ENCODE measurements at places on chromosomes 6 and 20.

- DNase-seq, result no peak
Measured at GRCh38 chr6:4363656-4364055, 228.3 kb upstream of the ECI2 start.

DNA sequence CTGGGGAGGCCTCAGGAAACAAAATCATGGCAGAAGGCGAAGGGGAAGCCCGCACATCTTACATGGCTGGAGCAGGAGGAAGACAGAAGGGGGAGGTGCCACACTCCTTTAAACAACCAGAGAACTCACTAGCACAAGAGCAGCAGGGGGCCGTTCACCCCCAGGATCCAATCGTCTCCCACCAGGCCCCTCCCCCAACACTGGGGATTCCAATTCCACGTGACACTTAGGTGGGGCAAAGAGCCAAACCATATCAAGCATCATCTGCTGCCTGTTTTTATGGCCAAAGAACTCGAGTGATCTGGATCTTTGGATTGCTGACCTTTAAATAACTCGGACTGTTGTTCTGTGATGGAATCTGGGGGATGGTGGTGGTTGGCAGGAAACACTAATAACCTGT, 28.0 kb downstream of the PNLDC1 start:
- no peak for DNase-seq

GRCh38 chr20:17648791-17649730, 33.0 kb downstream of the RRBP1 start:
- no peak for DNase-seq

GRCh38 chr6:22809370-22809769, 240.0 kb downstream of the HDGFL1 start:
- no peak for DNase-seq

- DNase-seq, result no peak
Measured at GRCh38 chr20:2473516-2473915, 2.9 kb upstream of the SNRPB start.

DNA sequence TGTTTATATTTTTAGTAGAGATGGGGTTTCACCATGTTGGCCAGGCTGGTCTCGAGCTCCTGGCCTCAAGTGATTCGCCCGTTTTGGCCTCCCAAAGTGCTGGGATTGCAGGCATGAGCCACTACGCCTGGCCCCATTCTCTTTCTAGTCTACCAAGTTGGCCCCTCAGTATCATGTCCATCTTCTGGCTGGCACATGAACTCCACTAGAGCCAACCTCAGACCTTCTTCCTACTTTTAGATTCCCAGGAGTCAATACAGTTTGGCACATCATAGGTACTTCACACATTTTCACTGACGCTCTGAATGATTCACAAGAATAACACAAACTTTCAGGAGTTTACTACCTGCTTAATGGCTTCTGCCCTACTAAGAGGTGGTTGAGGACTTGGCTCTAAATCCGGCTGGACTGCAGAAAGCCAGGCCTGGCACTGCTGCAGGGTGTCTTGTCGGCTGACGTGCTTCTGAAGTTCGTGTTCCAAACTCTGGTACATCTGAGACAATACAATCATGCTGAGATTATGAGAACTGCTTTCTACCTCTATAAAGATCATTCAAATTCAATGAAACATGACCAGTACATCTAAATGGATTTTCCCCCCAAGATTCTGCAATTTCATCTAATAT, 293.3 kb downstream of the SYNE1 start:
- no peak for DNase-seq

DNA sequence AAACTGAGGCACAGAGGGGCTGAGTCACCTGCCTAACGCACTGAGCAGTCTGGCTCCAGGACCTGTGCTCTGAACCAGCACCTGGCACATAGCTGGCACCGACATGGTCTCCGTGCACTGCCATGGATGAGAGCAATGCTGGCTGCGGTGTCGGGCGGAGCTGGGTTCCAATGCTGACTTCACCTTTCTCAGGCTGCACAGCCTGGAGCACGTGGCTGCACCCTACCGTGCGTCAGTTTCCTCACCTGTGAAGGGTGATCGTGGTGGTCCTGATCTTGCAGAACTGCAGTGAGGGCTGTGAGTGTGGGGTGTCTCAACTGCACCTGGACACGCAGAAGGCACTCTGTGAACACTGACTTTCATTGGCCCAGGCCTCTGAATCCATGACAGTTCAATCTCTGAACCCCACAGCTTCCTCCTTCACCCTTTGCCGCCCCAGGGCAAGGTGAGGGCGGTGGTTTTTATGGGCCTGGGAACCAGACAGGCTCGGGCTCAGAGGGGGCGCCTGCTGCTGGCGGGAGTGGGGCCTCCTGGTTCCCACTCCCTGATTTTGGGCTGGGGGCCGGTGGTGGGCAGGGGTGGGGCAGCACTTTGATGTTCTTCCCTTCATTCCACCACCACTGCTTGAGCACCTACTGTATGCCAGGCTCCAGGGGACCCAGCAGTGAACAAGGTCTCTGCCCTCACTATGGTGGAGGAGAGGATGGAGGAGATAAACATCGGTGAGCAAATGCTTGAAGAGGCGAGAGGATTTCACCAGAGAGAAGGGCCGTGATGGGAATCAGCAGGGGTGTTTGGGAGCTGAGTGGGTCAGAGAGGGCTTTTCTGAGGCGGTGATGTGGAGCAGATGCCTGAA, 102.9 kb downstream of the CEBPB start:
- DNase-seq, result no peak

DNA sequence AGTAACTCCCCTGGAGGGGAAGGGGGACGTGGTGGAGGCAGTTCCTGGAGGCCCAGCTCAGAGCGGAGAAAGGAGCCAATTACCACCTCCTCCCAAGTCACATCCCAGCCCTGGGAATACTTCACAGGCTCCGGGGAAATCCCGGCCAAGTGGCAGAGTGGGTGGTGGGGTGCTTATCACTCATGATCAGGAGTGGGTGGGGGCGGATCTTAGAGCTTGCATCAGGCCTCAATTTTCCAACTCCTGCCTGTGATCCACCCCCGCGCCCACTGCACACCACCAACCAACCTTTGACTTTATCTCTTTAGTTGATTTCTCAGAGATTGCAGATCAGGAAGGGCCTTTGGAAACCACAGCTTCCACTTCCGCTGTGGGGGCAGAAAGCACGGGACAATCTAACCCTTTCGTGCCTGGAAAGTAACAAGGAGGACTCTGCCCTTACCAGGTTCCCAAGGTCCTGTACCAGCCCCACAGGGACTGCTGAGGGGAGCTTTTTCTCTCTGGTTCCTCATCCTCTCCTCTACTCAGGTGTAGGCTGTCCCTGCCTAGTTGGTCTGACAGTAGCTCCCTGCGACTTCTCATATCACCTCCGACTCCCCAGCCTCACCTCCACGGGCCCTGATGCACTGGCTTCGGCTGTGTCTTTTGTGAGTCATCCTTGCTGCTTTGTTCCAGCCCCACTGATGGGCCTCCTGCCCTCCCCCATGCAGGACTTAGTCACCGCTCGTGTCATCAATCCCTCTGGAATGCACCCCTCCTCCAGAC, 24.9 kb upstream of the IER3 start:
- peak; percentile 71 for DNase-seq

GRCh38 chr20:57025666-57026224, 240.7 kb downstream of the BMP7 start:
- no peak for DNase-seq

DNA sequence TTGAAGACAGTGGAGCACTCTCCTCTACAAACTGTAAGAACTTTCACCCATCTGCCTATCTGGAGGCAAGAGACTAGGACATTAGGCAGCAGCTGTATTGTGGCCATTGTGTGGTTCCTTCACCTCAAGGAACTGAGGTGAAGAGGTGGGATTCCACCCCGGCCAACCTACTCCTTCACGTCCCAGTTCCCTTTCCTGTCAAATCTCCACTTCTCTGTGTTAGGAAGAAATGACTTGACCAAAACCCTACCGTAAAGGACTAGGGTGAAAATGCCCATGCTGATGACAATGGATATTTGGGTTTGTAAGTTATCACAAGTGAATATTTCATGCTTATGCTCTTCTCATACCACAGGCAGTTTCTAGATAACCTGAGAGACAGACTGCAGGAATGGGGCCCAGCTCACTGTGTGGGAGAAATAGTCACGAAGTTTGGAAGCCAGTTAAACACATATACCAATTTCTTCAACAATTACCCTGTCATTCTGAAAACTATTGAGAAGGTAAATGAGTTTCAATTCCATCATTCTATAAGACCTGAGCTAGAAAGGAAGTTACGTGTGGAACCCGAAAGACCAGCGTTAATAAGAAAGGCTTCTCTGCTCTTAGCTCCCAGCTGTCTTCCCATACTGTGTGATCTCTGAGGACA, 86.6 kb downstream of the ECT2L start:
- no peak for DNase-seq

- no peak for DNase-seq
Measured at GRCh38 chr6:159762681-159763293, 942 bp downstream of the ACAT2 start.

GRCh38 chr6:14283600-14284235, 166.1 kb downstream of the CD83 start:
- no peak for DNase-seq

DNA sequence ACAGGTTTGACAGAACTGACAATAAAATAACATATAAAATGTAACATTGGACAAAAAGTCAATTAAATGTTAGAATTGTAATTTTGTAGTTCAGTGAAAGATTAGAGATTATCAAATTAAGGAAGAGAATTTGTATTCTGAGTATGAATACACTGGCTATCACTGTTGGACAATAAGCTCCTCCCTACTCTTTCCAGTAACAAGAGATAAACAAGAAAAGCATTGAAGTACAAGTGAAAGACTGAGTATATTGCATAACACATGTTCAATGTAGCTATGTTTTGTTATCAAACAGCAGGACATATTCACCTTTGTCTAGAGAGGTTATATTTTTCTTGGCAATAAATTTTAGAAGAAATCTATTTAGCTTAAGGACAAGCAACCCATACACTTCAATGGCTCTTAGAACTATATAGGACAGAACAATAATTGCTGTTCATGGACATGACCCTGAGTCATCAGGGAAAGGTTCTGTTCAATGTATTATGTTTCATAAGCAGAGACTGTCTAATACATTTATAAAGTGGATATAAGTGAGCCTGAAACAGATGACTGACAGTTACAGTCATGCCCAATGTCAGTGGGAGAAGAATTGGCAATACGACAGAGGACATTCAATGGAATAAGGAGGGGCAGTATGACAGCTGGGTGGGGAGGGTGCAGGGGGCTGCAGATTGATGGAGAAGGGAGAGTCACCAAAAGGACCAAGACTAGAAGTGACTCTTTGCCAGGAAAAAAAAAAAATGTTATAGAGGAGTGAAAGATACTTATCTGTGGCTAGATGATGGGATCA, 520.4 kb downstream of the FRK start:
- no peak for DNase-seq

GRCh38 chr20:1926237-1926636, 31.0 kb downstream of the SIRPA start:
- DNase-seq, result no peak

DNA sequence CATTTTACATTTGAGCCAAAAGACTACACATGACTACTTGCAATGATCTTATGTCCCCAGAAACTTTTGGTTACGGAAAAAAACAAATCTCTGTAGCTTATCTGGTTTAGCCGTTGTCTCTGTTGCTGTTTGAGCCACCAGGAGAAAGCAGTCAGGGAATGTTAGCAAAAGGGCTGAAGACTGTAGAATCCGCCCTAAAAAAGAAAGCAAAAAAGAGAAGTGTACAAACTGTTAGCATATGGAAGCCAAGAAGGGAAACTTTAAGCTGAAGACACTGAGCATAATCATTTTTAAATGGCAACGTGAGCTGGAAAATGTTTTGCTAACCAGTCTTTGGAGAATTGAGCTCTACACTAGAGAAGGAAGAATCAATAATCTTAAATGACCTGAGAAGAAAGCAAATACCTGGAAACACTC, 69.9 kb upstream of the MYLIP start:
- no peak for DNase-seq

Data from CMK (cell line).